ENCODE measurements at places on chromosomes 4 and X.

GRCh38 chrX:13498238-13498637, 71.2 kb upstream of the EGFL6 start:
- DNase-seq, result no peak

DNA sequence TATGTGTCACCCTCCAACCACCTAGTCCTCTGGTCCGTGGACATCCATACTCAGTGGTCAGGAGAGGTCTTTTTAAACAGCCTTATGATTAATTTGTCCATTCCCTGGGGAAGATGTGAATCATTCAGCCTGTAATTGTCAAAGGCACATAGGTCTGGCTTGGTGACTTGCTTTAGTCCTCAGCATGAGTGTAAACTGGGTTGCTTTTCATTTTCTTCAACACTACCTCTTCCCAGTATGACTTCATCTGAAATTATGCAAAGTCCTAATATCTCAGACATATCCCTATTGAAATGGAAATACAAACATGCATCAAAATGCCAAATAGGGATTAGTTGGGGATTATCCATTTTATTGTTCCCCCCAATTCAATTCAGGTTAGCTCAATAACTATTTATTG, 208.3 kb upstream of the AMOT start:
- DNase-seq, result no peak

DNA sequence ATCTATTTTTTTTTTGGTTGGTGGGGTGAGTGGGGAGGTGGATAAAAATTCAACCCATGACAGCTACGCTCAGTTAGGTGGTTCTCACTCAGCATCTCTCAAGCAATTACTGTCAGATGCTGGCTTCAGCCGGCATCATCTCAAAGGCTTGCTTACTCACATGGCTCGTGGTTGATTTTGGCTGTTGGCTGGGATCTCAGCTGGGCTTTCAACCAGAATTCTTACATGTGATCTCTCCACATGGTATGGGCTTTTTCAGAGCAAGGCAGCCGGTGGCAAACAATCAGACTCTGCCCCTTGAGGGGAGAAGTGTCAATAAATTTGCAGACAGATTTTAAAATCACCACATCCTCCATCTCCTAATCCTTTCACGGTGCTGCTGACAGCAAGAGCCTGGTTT, 47.2 kb downstream of the SLC34A2 start:
- DNase-seq, result no peak

DNA sequence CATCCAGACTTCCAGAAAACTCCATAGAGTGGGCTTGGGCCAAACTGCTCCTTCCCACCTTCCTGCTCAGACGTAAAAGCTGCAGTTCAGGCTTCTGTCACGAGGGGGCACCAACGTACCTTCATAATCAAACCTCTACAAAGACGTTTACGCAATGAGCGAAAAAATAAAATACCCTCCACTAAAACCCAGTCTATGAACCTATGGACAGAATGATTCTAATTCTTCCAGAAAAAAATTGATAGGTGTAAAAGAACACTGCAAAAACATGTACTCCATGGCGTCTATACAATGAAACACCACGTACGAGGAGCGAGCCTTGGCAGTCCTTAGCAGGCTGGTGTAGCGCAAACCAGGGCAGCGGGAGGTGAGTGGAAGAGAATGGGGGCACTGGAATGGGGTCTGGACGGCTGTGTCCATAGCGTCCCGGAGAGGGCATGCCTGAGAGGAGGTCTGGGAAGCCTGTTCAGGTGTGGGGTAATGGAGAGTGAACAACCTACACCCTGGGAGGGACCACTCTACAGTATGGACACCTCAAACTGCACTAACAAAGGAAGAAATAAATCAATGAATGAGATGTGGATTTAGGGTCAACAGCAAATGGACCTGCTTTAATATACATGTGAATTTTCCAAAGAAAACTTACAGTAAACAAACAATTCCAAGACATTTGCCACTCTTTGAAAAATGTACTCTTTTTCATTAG, 14.4 kb upstream of the RAB40A start:
- DNase-seq, result peak; percentile 59

GRCh38 chr4:75653845-75654503, 19.2 kb downstream of the G3BP2 start:
- no peak for DNase-seq

DNA sequence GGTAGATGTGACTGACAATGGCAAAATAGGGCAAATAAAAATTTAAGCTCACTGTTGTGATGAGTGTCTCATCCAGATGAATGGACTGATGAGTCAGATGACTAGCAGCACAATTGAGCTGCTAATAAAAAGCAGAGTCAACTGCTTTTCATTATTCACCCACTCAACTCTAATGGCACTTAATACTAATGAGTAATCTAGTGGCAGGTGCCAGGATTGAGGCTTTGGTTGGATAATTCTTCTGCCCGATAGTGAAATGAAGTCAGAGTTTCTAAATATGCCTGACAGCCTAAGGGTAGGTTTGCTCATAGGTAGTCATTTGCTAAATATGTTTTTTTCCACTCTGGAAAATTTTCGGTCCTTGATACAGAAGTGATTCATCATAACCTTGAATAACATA, 10.4 kb downstream of the OGT start:
- DNase-seq, result no peak

GRCh38 chrX:38126179-38126578, 94.5 kb downstream of the SRPX start:
- no peak for DNase-seq

DNA sequence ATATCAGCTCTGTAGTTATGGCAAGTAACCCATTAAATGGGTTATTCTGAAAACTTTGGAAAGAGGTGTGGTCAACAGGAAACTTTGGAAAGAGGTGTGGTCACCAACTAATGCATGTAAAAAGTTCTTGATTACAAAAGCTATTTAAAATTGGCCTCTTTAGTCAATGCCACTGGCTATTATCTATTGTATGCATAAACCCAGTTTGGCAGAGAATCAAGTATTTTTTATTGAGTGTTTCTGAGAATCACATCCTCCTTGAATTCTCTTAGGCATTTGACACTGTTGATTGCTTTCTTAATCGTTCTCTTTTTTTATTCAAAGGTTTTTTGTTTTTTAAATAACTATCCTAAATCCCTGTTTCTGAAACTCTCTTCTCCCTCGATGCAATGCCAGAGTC, 7.5 kb downstream of the P2RY4 start:
- no peak for DNase-seq

- no peak for DNase-seq
These were observed 24.6 kb upstream of the GLRA3 start for GRCh38 chr4:174853629-174854028.

GRCh38 chr4:44662623-44663005, 11.2 kb upstream of the YIPF7 start:
- no peak for DNase-seq

- peak; percentile 26 for DNase-seq
These were observed 104.2 kb downstream of the AFF1 start for GRCh38 chr4:87038837-87039615.

DNA sequence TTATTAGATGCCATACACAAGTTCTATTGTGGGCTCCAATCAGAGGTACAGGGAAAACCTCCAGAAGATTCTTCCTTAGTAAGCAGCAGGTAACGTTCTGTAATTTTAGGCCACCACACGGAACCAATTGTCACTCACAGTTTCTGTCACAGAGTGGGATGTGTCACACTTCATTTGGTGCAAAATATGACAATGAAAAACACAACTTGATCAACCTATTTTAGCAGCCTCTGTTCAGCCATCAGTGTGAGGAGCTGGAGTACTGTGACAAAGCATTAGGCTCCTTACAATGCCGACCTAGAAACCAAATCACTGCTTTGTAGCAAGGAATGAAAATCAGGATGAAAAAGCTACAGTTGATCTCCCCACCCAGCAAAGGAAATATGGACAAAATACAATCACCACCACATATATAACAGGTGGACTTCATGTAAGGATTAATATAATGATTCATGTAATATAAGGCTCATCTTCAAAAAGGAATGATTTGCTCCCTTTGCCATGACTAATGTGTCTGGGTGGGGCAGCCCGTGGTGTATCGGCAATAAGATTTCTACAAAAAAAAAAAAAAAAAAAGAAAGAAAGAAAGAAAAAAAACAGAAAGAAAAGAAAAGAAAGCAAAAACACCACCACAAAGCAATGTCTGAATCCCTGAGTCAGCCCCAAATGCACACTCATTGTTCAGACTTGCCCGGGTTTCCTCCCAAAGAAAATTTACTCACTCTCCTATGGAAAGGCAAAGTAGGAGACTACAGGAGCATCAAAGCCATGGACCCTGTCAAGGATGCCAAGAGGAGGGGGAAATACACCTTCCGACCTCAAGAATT, 36.0 kb downstream of the SLC9A7 start:
- no peak for DNase-seq

- no peak for DNase-seq
These were observed 61.1 kb downstream of the ZNF518B start for GRCh38 chr4:10395971-10396580.

DNA sequence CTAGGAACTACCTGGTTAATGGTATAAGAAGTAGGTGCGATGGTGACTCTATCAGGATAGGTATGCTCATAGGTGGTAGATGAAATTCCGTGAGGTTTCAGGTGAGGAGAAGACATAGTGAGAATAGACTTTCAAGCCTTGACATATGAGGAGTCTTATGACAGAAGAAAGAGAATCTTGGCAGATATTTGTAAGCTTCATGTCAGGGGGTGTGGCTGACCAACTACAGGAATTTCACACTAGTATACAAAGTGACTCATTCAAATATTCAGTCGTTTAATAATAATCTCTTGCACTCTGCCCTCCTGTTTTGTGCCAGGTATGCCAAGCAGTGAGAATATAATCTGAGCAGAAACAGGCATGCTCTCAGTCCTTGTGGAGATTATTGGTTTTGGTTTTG, 22.8 kb downstream of the PACRGL start:
- no peak for DNase-seq

DNA sequence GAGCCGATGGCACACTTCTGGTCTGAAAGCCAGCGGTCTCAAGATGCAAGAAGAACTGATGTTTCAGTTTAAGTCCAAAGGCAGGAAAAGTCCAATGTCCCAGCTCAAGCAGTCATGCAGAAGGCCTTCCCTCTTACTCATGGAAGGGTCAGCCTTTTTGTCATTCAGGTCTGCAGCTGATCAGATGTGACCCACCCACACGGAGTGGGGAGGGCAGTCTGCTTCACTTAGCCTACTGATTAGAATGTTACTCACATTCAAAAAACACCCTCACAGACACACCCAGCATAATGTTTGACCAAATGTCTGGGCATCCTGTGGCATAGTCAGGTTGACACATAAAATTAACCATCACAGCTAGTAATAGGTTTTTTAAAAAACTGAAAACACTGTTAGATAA, 6.6 kb downstream of the HCCS start:
- no peak for DNase-seq
